ENCODE measurements at places on chromosomes 2 and 18.

DNA sequence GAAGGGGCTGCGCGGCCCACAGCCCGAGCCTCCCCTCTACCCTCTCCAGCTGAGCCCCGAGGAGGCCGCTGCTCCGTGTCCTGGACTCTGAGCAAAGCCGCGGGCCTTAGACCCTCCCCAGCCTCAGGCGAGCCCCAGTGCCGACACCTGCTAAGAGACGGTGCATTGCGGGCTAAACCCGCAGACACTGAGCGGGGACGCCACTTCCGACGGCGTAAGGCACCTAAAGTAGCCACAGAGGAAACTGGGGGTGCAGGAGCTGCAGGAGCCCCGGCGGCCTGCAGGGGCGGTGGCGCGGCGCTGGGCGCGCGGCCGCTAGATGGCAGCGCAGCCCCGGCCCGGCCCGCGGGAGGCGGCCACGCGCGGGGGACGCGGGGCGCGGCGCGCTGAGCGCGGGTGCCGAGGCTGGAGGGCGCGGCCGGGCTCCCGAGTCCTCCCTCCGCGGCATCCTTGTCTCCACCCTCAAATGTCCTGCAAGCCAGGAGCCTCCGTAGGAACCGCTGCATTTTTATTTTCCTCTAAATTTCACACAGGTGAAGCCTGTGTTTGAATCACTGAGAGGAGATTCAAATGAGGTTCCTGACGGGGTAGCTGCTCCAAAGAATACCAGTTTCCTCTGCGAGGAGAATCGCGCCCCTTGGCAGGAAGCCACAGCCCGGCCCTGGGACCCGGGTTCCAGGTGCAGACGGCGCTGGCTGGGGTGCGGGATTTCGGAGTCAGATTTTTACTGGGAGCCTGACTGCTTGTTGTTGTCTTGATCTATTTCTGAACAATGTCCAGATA is 650.5 kb downstream of the GALR1 start:
- no peak for DNase-seq

DNA sequence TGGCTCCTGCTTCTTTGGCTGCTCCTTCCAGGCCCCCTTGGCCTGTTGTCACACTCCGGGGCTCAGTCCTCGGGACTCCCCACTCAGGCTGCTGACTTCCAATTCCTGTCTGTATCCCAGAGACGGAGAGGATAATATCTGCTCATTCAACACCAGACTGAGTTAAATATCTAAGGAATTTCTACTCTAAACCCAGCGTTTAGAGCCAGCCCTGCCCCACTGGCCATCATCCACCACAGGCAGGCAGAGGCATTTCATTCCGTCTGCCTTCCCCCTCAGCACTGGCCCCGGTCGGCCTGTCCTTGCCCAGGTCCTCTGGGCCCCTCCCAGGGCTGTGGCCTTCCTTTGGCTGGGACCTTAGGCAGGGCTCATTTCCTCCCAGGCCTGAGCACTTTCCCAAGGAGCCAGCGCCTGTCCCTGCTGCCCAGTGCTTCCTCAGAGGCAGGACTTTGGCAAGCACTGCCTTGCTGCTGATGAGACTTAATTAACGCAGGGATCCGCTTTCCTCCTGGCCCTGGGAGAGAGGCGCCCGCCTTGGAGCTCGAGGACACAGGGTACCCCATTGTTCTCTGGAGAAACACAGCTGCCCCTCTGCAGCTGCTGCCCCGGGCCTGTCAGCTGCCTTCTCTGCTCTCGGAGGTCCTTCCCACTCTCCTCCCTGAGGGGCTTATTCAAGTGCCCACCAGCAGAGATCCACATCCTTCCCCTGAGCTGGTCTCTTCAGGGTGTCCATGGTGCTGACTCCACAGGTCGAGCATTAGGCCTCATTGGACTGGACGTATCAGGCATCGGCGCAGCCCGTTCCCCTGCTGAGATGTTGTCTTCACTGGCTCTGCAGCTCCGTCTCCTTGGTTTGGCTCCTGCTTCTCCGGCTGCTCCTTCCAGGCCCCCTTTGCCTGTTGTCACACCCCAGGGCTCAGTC is 42.8 kb downstream of the ATOH8 start:
- no peak for DNase-seq

- no peak for DNase-seq
Measured at GRCh38 chr18:57970356-57971095, 73.5 kb upstream of the NEDD4L start.

DNA sequence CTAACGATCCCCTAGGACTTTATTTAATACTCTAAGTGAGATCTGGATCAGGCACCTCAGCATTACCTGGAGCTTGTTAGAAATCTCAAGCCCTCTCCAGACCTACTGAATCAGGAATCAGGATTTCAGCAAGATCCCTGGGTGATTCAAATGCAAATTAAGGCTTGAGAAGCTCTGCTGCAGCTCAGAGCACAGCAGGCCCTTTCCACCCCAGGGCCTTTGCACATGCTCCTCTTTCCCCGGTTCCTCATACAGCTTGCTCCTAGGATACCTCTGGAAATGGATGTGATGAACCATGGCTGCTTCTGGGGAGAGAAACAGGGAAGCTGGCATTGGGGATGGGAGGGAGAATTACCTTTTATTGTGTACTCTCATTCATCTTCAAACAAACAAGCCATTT is 40.3 kb upstream of the MGAT4A start:
- no peak for DNase-seq

- DNase-seq, result no peak
Measured at GRCh38 chr2:150866431-150866830, 379.0 kb upstream of the RND3 start.

GRCh38 chr2:3595985-3596384 is 1.1 kb downstream of the COLEC11 start:
- DNase-seq, result no peak

DNA sequence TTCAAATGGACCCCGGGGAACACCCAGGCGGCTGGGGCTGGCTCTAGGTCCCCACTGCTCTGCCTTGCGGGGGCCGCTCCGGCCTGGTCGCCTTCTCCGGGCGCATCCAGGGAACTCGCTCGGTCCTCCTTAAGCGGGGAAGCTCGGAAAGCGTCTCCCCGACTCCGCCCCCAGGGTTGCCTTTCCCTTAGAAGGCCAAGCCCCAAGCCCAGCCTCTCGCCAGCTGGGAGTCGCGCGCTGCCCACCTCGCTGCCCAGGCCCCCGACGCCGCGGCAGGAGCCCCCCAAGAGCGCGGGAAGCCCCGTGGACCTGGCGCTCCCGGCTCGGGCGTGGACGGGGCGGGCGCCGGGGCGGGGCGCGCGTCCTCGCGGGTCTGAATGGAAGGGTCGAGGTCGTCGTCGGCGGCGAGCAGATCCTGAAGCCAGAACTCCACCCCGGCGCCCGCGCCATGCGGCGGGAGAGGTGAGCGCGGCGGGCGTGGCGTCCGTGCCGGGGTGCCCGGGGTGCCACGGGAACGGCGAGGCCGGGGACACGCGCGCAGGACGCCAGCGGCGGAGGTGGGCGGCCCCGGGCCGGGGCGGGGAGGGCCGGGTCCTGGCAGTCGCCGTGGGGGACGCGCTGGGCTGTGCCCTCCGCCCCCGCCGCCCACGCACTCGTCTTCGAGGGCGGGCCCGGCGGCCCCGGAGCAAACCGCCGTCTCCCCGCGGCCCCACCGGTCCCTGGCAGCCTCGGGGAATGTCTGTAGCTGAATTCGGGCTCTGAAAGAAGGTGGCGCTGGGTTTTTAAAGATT is at the start of gene BOK:
BOK (plus strand) TSS at position 214 of the 791 bp plus-strand sequence. CDS start 739 bp downstream, outside the sequence.
- DNase-seq, result no peak

DNA sequence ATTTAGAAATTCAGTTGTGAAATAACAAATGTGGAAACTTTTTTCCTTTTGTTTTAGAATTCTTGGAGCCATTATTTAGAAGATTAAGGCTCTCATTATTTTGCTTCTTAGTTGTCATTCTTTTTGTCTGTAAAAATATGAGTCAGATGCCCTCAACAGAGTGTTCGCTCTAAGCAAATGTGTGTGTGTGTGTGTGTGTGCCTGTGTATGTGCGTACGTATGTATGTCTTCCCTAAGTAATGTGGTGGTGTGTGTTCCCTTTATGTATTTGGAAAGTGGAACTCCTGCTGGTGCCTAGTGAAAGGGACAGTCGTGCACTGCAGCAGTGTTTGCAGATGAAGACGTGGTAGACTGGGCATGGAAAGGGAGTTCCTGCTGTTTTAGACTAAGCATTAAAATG is 27.5 kb downstream of the ZNF407 start:
- no peak for DNase-seq
